Stimulated activated CD8-positive, alpha-beta memory T cell treated with anti-CD3 and anti-CD28 coated beads, Interleukin-7, amount 100 ng/mL, for 1 hour (primary cell): ENCODE measurements at places on chromosomes 16 and 17.
A peak's percentile ranks its signal among the peaks of the same experiment; 100 is the strongest.

- DNase-seq: no peak
Observed at GRCh38 chr16:11719762-11720161, 22.9 kb downstream of the TXNDC11 start.

GRCh38 chr17:67569873-67570272, 147.9 kb upstream of the NOL11 start:
- no peak for DNase-seq

DNA sequence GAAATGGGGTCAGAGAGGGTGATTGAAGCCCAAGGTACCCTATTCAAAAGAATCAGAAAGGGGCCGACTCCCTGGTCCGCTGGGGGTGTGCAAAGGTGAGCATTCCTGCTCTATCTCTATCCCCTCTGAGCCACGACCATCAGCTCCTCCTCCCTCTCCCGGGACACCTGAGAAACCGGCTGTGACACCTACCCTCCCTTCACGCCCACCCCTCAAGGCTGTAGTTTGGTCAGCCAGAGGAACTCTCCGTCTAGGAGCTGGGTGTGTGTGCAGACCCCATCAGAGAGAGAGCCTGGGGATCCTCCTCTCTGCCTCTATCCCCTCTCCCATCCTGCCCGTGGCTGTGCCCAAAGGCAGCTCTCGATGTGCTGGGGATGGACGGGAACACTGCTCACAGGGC, 27.6 kb upstream of the DLX4 start:
- DNase-seq: no peak

DNA sequence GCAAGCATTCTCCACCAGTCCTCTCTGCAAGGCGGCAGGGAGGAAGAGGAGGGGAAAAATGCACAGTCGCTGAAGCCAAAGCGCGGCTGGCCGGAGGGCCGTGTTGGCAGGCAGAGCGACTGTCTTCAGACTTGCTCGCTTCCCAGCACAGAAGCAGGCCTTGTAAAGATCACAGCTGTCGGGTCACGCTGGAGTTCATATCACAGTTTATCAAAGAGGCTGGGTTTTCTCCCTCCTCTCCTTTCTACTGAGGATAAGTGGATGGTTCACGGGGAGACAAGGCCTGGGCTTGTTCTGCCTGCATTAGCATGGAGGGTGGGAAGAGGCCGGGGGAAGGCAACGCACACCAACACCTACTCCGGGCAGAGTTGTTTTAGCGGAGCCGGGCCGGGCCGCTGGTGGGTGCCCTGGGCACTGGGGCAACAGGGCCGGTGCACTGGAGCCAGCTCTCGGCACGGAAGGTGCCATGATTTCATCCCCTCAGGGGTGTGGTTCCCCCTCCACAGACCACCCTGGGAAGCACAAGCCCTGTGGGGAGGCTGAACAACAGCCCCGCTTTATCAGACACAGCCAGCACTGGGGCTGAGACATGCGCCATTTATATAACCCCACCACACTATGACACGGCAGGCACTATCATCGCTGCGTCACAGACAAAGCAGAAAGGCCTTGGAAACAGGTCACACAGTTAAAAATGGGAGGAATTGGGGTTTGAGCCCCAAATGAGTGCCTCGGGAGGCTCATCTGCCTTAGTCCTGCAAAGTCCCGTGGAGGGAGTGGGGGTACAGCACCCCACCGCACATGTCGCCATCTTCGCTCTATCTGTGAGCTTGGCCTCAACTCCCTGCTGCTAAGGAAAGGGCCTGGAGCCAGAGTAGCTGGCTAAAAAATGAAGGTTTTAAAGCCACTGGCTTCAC, 40.3 kb upstream of the MTSS2 start:
- DNase-seq: no peak

DNA sequence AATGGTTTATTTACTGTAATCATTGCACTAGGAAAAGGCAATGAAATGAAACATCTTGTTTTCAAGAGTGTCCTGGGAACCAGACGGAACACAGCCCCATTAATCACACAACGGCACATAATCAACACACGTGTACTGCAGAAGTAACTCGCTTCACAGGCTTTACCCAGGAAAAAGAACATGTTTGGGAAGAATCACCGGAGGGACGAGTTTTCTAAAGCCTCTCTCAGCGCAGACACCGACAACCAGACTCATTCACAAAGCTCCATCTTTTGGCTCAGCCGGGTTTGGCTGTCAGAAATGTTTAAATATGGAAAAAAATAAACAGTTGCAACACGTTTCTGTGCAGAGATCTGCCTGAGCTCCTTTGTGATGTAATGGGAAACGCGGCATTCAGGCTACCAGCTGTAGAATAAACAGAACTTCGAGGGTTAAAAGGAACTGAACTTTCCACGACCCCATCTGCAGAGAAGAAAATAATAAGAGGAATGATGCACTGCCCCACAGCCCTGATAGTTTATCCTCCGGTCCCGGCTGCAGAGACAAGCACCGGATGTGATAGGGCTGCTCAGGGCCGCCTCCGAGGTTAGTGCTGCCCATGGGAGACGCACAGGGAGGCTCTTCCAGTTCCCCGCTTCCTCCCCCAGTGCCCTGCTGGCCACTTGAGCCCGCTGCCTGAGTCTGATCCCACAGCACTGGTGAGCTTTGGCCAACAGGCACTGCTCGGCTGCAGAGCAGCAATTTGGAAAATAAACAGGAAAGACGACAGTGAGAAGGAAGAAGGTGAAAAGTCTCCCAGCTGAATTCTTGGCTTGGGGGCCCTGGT, 119.8 kb downstream of the HIC1 start:
- no peak for DNase-seq

DNA sequence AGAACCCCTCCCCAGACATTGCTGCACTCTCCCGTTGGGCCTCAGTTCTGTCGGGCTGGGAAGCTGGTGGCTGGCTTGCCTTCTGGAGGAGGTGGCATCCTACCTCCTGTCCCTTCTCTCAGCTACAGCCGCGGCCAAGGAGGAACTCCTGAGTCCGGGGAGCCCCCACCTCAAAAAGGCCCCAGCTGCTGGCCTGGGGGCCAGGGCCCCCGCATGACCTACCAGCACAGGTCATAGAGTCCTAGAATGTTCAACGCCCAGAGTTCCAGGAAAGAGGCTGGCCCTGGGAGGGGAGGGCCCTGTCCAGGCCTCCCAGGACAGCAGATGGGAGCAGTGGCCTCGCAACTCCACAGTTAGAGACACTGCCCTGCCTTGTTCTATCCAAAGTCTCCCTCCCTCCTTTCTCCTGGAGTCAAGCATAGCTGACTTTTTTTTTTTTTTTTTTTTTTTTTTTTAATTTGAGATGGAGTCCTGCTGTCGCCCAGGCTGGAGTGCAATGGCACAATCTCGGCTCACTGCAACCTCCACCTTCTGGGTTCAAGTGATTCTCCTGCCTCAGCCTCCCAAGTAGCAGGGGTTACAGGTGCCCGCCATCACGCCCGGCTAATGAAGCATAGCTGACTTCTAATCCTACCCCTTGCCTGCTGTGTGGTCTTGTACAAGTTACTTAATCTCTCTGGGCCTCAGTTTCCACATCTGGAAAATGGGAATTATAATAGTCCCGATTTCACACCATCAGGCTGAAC, 7.1 kb downstream of the CARHSP1 start:
- no peak for DNase-seq

GRCh38 chr17:67374329-67375053, 2.6 kb upstream of the PITPNC1 start:
- peak; percentile 75 for DNase-seq

GRCh38 chr17:49193513-49194296, 16.7 kb downstream of the GNGT2 start:
- DNase-seq: no peak

DNA sequence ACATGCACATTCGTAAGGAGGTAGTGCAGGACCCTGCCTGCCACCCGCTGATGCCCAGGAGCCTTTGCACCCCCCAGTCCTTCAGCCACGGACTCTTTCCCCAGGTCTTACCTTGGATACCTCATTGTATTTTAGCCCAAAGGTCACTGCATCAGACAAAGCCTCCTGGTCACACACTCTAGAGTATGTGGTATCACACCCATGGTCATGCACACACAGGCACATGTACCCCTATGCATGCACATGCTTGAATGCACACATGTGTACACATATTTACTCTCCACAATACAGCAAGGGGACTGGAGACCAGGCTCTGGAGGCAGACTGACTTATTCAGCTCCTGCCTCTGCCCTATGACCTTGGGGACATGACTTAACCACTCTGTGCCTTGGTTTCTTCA, 357.5 kb downstream of the C16orf95 start:
- no peak for DNase-seq

- no peak for DNase-seq
Observed at GRCh38 chr16:10635365-10636021, 55.1 kb upstream of the EMP2 start.

DNA sequence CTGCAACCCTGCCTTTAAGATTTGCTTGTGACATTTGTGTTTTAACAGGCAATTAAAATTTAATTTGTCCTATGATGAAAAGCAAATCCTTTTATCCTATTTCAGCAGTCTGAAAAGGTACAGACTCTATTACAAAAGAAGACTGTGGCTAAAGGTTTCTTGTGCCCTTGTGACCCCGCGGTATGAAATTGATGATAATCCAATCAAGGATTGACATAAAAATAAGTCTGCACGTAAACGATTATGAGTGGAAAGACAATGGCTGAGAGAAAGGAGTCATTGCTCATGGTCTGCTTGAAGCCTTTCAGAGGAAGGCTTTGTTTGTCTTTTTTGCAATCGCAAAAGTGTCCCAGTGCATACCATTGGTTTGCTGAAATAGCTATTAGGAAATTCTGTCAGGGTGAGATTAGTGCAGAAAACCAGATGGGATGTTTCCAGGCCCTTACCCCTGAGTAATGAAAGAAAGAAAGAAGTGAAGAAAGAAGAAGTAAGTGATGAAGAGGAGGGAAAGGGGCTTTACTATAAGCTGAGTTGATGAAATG, 867.8 kb upstream of the CDH8 start:
- DNase-seq: no peak

DNA sequence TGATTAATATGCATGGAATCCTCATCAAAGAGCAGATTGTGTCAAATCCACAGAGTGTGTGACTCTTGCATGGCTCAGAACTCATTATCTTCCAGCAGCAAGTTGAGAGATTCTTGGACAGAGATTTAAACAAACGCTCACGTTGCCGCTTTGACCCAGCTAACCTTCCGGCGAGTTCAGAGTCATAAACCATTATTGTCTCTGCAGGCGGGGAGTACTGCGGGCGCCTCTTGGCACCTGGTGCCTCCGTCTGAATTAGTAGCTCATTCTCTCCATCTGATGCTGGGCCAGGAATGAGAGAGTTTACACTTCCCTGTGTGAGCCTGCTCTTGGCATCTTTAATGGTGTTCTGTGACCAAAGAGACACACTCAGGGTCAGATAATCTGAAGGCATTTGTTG, 138.6 kb upstream of the WSCD1 start:
- no peak for DNase-seq

DNA sequence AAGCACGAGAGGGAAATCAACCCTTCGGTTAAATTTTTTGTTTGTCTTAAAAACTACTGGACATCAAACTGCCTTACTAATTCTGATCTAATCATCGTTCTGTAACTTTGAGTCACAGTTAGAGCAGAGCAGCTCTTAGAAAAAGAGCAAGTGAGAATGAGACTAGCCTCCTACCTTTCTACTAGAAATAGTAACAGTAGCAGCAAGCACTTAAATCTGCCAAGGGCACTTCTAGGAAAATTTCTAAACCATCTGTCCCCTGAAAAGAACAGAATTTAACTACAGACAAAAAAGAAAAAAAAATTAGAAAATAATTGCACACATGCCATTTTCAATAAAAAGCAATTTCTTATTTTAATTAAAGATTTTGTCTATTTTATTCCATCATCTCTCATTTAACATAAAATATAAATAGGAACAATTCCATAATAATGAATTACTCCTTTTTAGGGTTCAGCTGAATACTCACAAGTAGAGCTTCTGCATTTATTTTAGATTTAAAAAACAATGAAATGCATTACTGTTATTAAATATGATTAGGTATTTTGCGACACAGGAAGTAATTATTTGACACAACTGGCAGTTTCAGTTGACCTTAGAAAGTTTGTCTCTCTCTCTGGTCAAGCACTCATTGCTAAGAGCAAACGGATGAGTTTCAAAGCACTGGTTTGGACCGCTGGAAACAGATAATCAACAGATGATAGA, 250.8 kb upstream of the SOX9 start:
- no peak for DNase-seq

GRCh38 chr16:56305956-56306565, 114.8 kb downstream of the GNAO1 start:
- no peak for DNase-seq

- no peak for DNase-seq
Observed at GRCh38 chr16:74740795-74741304, 33.8 kb downstream of the FA2H start.

GRCh38 chr16:73122604-73123391, 74.9 kb upstream of the ZFHX3 start:
- DNase-seq: no peak

- DNase-seq: no peak
Observed at GRCh38 chr17:79011451-79012147, 2.0 kb upstream of the CANT1 start.

DNA sequence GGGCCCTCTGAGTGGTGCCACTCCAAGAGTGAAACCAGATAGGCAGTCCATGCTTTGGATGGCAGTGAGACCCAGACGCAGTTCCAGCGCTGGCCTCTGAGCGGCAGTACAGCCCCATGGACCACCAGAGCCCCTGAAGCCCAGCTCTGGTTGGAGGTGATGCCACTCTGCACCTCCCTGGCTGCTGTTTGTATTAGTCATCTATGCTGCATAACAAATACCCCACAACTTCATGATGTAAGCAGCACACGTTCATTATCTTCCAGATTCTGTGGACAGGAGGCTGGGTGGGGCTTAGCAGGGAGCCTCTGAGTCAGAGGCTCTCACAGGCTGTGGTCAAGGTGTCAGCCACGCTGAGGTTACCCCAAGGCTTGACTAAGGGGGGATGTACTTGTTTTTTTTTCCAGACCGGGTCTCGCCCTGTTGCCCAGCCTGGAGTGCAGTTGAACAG, 5.1 kb upstream of the NME4 start:
- DNase-seq: peak; percentile 51

GRCh38 chr16:48113471-48113870, 42.3 kb downstream of the ABCC12 start:
- DNase-seq: no peak

- no peak for DNase-seq
Observed at GRCh38 chr17:64096037-64096436, 33.9 kb downstream of the ERN1 start.

GRCh38 chr17:27240086-27240801, 53.7 kb upstream of the WSB1 start:
- DNase-seq: no peak

GRCh38 chr16:74660383-74660782, 6.3 kb downstream of the RFWD3 start:
- DNase-seq: no peak

DNA sequence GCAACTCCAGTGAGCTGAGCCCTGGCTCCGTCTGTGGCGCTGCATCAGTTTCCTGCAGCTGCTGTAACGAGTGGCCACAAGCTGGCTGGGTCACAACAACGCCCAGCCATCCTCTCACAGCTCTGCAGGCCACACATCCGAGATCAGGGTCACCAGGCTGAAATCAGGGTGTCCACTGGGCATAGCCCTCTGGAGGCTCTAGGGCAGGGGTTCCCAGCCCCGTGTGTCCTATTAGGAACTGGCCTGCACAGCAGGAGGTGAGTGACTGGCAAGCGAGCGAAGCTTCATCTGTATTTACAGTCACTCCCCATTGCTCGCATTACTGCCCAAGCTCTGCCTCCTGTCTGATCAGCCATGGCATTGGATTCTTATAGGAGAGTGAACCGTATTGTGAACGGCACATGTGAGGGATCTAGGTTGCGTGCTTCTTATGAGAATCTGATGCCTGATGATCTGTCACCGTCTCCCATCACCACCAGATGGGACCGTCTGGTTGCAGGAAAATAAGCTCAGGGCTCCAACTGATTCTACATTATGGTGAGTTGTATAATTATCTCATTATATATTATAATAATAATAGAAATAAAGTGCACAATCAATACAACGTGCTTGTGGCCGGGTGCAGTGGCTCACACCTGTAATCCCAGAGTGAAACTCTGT, 176.5 kb downstream of the SEC14L1 start:
- no peak for DNase-seq
